ENCODE measurements at places on chromosomes 5 and 9. TPM values are rescaled to one million over a fixed set of nuclear protein-coding genes. Genes with fewer than 3 reads are reported as not detected.

- H3K4me1 ChIP-seq, result no peaks in the 10 kb centered on the region
- H3K27ac ChIP-seq, result no peak overlapping the region
- no peak overlapping the region for H3K4me3 ChIP-seq
- H3K36me3 ChIP-seq, result no peaks in the 10 kb centered on the region
- DNase-seq, result no peak
These were observed 33.1 kb upstream of the MVB12B start for GRCh38 chr9:126293522-126293889.

GRCh38 chr5:60340965-60341471 is 358.9 kb downstream of the DEPDC1B start:
- H3K4me1 ChIP-seq, result no peaks in the 10 kb centered on the region
- no peak for DNase-seq
- no peaks in the 10 kb centered on the region for H3K36me3 ChIP-seq
- H3K27me3 ChIP-seq, result no peaks in the 10 kb centered on the region
- H3K27ac ChIP-seq, result no peak overlapping the region

DNA sequence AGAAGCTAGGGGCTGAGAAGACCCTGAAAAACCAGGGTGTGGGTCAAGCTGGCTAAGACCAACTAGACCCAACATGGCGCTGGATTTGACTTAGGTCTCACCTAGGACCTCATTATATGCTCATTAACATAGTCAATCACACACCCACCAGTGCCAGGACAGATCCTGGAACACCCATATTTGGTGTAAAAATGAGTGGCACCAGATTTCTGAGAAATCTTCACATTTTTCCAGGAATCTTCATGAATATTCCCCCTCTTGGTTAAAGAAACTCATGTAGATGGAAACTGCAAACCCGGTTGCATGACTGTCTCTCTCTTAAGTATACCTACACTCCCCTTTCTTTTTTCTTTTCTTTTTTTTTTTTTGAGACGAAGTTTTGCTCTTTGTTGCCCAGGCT is 17.9 kb upstream of the RAB14 start:
- no peaks in the 10 kb centered on the region for H3K36me3 ChIP-seq
- H3K4me3 ChIP-seq, result no peak overlapping the region
- peaks cover 6% of the 10 kb centered on the region for H3K4me1 ChIP-seq

DNA sequence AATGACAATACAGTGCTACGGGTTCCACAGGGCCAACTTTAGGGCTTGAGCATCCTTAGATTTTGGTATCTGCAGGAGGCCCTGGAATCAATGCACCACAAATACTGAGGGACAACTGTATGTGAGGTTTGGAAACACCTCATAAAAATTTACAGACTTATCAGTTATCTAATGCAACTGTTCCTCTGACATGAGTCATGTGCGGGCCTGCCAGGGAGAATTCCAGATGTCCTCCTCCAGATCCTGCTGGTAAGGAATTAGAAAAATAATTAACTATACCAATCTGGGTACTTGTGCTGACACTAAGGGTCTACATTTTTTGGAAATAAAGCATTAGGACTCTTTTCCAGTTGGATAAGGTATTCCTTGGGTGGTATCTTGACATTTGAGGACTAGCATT is 333.3 kb downstream of the ARRDC3 start:
- no peaks in the 10 kb centered on the region for H3K36me3 ChIP-seq
- H3K27ac ChIP-seq, result no peak overlapping the region
- H3K4me3 ChIP-seq, result no peak overlapping the region
- no peak for DNase-seq
- H3K4me1 ChIP-seq, result no peaks in the 10 kb centered on the region

Gene SPATA31D3
- polyA plus RNA-seq, result 0.02 TPM

Gene CEL
- 3.2 TPM for polyA plus RNA-seq

Gene PAEP
- polyA plus RNA-seq, result 1.8 TPM

Measured in thymus (tissue), 14 donors.